ENCODE measurements at places on chromosomes 7 and 10.

- DNase-seq = no peak
Measured at GRCh38 chr7:68280931-68281330, 1284.3 kb downstream of the TYW1 start.

GRCh38 chr7:31466036-31466435 lies 47.9 kb upstream of the ITPRID1 start:
- DNase-seq = peak; percentile 92

- DNase-seq = no peak
Measured at GRCh38 chr7:150337179-150337578, 4.2 kb downstream of the RARRES2 start.

DNA sequence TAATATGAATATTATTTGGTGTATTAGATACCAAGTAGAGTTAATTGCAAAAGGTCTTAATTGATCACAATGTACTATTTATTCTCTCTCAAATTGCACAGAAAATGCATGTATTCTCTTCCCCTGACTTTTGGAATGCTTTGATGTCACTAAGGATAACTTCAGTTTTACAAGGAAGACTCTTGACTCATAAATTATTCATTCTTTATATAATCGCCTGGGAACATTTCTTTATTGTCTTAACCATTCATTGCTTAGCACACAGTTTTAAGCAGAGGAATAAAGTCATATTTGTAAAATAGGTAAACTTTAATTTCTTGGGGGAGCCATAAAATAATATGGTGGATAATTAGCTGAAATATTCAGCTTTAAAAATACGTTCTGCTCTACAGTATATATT lies 306.0 kb upstream of the TMEM229A start:
- DNase-seq = no peak

- no peak for DNase-seq
Measured at GRCh38 chr10:80523773-80524172, 13.9 kb upstream of the SH2D4B start.

DNA sequence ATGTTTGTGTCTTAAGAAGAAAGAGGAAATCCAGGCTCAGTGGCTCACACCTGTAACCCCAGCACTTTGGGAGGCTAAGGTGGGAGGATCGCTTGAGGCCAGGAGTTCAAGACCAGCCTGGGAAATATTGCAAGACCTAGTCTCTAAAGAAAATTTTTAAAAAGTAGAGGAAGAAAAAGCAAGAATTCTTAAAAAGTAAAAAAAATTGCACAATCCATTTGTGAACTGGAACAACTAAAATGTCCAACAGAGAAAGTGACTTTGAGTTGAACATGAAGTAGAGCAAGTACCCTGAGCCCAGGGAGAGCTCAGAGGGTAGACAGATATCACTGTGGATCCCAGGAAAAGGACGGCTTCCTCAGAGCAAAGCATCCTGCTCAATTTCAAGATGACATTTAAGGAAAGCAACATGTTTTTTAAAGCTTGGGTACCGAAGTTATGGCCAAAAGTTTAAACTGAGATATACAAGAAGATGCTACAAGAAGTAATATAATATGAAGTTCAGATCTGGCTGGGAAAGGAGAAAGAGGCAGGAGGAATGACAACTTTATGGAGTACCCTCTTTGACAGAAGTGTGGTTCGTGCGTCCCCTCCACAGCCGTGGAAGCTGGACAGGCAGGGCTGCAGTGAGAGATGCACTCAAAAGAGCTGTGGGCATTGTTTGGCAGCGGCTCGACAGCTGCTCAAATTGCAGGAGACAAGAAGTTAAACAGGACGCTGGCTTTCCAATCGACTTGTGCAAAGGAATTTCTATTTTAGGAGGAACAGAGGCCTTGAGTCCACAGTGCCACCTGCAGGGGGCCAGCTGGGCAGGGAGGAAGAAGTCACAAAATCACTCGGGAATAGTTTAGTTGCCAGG lies 201.3 kb downstream of the JCAD start:
- DNase-seq = peak; percentile 32

- no peak for DNase-seq
Measured at GRCh38 chr10:30227481-30227880, 121.6 kb downstream of the MTPAP start.

GRCh38 chr10:133209641-133210040 lies 20.4 kb upstream of the UTF1 start:
- DNase-seq = no peak

DNA sequence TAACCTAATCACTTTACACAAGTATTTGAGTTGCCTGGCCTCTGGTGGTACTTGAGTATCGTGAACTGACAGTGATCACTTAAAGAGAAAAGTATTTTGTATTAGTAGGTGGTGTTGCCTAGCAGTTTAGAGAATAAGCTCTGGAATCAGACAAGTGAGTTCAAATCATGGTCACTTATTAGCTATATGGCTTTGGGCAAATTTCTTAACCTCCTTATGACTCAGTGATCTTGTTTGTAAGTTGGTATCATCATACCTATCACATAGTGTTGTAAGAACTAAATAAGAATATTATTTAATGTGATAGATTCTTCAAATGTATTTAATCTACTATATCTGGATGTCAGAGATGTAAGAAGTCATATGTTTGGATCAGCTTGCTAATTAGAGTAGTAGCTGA lies 163.8 kb downstream of the RNF133 start:
- DNase-seq = no peak

DNA sequence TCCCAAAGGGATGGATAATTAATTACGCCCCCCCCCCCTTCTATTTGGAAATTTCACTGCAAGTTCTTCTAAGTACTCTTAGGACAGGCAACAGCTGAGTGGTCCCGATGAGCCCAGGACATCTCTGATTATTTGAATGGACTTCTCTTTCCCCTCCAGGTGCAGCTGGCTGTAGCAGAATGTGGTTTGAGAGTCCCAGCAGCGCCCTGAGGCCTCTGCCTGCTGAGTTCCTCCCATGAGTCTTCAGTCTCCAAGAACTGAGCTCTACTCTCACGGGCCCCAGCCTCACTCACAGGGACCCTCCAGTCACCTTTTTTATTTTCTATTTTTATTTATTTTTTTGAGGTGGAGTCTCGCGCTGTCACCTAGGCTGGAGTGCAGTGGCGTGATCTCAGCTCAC lies 63.6 kb upstream of the SFMBT2 start:
- DNase-seq = no peak

DNA sequence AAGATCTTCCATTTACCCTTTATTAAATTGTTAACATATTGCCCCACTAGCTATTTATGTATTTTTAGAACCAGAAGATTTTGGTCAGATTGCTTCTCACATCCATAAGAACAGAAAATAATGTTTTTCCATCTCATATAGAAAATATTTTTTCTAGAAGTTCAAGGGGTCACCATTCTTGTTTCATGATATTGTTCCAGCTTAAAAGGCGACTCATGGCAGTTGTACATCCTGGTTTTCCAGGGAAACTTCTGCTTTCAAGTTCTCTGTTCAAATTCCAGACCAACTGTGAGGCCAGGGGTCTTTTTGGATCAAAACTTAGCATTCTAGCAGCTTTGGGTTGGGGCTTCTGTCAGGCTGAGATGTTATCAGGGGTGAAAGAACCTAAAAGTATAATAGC lies 84.4 kb downstream of the LRRC4 start:
- no peak for DNase-seq

DNA sequence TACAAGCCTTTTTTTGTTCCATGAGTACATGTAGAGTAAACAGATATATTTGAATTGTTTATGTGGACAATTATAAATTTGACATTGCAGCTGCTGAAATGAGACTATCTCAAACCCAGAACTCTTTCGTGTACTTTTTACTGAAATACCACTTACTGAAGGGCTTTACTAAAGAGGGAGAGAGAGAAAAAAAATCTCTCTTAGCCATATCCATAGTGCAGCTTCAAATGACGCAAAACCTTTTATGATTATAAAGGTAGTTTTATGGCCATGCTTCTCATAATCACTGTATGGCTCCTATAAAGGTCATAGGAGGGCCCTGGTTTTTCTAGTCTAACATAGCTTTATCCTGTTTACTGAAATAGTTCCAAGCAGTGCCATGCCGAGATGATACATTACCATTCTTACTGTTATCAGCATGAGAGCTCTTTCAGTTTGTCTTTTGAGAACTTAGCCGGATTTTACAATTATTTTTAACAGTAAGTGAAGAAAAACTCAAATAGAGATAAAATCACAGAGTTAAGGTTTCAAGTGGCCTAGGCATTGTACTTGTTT lies 35.1 kb downstream of the KCND2 start:
- DNase-seq = no peak

DNA sequence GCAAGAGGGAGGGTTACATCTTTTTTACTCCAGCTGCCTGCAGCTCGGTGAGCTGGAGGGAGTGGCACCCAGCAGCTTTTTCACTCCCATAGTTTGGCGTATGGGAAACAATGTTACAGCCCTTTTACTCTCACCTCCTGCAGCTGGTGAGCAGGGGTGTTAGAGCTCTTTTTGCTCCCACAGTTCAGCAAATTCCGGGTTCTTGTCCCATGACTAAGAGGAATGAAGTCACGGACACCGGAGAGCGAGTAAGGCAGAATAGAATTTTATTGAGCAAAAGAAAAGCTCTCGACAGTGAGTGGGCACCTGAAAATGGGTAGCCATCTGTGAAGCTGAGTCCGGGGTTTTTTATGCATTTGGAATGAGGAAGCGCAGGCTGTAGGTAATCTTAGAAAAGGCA lies 446.6 kb downstream of the GFRA1 start:
- no peak for DNase-seq

GRCh38 chr10:71805776-71806703 lies 32.7 kb upstream of the VSIR start:
- no peak for DNase-seq

- no peak for DNase-seq
Measured at GRCh38 chr10:111109501-111110242, 32.8 kb downstream of the ADRA2A start.

DNA sequence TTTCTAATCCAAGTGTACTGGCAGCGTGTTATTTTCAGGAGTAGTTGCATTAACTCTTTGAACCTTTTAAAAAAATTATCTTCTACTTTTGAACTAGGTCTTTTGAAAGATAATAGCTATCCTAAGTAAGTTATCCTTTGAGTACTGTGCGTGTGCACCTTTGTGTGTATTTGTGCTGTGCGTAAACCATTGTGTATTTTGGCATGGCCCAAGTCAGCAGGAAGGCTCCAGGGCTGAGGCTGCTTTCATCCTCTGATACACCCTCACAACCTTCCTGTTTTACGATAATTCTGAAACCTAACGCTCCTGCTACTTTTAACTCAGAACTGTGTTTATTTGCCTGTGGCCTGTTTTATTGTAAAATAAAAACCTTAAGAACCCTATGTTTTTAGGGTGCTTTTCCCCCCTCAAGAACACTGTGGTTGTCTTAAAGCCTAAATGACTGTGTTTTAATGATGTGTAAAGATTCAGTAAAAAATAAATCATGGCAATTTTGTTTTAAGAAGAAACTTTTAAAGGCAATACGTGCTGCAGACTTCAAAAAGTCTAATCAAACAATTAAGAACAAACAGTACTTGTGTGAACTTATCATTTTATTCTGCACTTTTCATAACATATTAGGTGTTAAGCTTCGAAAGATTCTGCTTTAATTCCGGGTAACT lies 57.5 kb downstream of the HDAC9 start:
- no peak for DNase-seq

- no peak for DNase-seq
Measured at GRCh38 chr10:101835362-101835761, 8.2 kb downstream of the KCNIP2 start.

DNA sequence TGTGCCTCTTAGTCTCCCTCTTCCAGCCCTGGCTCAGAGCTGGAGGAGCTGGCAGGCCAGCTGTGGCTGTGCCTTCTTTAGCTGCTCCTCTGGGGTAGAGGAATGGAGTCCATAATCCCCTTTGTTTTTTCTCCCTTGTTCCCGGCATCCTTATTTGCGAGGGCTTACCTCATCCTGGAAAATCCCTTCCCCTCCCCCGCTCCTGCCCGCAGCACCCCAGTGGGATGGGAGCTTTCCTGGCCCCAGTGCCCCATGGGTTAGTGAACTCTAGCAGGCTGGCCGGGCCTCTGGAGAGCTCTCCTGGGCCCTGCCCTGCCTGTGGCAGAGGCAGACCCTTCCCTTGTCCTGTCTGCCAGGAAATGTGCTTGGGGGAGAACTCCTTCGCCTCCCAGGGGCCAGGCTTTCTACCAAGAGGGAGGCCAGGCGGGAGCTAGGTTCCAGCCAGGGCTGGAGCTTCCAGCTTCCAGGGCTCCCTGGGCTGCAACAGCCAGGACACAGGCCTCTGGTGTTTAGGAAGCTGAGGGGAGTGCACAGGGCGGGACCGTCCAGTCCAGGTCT lies 16.5 kb upstream of the TRIM8 start:
- DNase-seq = peak; percentile 72

GRCh38 chr10:125124907-125125306 lies 35.5 kb downstream of the CTBP2 start:
- DNase-seq = no peak

DNA sequence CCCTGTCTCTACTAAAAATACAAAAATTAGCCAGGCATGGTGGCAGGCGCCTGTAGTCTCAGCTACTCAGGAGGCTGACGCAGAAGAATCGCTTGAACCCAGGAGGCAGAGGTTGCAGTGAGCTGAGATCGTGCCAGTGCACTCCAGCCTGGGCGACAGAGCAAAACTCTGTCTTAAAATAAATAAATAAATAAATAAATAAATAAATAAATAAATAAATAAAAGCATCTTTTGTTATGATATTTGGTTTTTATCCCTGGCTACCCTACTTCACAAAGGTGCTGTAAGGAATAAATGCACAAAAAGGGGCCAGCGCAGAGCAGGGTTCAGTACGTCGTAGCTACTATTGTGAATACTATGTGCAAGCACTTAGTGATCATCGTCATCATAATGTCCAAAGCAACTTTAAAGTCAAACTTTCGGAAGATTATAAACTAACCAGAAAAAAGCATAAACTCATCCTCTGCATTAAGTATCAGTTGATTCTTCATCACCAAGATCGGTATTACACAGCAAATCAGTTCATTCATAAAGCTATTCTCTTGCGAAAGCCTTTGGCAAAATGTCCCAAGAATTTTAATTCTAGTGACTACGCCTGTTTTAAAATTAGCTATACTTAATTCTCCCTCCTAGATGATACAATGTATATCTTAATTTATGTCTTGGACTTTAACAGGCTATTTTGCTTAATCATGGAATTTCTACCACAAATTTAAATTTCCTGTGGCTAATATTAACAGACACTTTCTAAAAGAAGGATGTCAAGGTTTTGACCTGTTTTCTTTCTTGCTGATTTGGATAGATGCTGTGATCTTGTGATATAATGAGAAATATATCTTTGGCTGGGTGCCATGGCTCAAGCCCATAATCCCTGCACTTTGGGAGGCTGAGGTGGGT lies 7.6 kb upstream of the NFE2L3 start:
- no peak for DNase-seq

GRCh38 chr7:44321796-44322195 lies 3.6 kb downstream of the CAMK2B start:
- DNase-seq = no peak

DNA sequence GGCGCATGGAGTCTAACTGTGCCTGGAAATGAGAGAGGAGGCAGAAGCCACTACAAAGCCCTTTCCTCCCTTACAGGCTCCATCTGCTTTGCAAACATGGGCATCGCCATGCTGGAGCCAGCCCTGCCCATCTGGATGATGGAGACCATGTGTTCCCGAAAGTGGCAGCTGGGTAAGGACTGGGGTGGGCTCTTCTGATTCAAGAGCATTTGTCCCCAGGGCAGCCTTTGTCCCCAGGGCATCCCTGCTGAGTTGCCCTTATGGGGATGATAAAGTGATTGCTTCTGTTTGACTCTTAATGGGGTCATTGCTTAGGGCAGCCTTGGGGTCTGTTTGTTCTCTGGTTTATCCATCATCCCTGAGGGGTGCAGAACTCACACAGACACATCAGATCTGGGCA lies 16.8 kb downstream of the SLC18A2 start:
- DNase-seq = no peak

- DNase-seq = no peak
Measured at GRCh38 chr10:121813211-121813815, 114.5 kb downstream of the ATE1 start.

GRCh38 chr10:16586358-16587138 lies 64.9 kb upstream of the C1QL3 start:
- DNase-seq = no peak

All from NT2/D1 (cell line).